ENCODE measurements at places on chromosomes 2 and 18.

DNA sequence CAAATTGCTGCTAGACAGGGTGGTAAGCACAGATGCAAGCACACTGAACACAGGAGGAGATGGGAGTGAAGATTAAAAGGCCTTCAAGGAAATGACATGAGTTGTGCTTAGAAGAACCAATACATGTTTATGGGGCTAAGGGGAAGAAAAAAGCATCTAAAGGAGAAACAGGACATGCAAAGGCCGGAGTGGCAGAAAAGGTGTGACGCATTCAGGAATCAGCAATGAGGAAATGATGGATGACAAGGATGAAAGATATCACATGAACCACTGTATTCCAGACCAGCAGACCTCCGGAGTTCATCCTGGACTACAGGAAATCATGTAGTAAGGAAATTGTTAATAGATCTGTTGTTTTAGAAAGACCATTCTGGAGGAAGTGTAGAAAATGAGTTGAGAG is 42.8 kb downstream of the PPP4R1 start:
- no peak for DNase-seq

- DNase-seq: no peak
These were observed 589.5 kb upstream of the NXPH2 start for GRCh38 chr2:139369423-139370409.

GRCh38 chr2:112483042-112483473 is 1.1 kb downstream of the TTL start:
- peak; percentile 55 for DNase-seq

GRCh38 chr18:59453468-59453961 is 94.5 kb upstream of the LMAN1 start:
- no peak for DNase-seq

- DNase-seq: no peak
These were observed 67.7 kb downstream of the NCK2 start for GRCh38 chr2:105812180-105813044.

GRCh38 chr2:148042219-148042618 is 21.3 kb downstream of the MBD5 start:
- DNase-seq: peak; percentile 37

DNA sequence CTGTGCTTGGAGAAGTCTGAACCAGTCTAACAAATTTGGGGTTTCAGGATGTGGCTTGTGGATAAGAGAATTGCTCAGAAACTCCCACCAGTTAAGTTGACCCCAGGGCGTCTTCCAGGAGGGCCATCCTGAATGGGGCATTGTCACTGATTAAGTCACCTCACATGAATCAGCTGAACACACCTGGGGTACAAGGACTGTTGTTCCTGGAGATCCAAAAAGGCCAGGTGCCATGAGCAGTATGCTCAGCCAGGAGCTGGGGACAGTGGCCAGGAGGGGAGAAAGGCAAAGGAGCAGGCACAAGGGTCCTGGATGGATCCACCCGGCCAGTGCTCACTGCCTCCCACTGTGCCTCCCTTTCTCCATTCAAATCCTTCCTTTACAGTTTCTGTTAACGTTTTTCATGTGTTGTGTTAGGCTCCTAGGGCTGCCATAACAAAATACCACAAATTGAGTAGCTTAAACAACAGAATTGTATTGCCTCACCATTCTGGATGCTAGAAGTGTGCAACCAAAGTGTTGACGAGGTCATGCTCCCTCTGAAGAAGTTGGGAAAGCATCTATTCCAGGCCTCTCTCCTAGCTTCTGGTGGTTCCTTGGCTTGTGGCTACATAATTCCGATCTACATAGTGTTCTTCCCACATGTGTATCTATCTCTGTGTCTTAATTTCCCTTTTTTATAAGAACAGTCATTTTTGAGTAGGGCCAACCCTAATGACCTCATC is 33.4 kb downstream of the TRABD2A start:
- no peak for DNase-seq

GRCh38 chr2:73821669-73822068 is 7.1 kb upstream of the STAMBP start:
- DNase-seq: no peak

DNA sequence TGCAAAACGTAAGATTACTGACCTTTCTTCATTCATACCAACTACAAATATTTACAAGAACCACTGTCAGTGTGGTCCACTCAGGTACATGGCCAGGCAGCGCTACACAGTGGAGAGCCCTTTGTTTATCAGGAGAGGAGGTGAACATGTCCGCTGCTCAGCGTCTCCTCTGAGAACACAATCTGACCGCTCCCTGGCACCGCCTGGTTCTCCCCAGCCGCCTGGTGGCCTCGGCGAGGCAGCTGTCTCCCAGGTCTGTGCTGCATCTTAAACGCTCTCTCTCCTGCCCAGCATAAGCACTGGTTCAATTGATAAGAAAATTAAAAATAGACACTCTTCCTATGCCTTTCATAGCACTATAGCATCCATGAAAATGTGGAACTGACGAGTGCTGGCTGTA is 146.8 kb upstream of the PXDN start:
- DNase-seq: no peak
